ENCODE measurements at places on chromosomes 16 and 17. TPM values are rescaled to one million over a fixed set of nuclear protein-coding genes. Genes with fewer than 3 reads are reported as not detected.

The CTF1 gene
- 3.6 TPM for total RNA-seq

The KLHL10 gene
- not detected for total RNA-seq

The KRTAP4-1 gene
- not detected for total RNA-seq

The CBLN1 gene
- not detected for total RNA-seq

The SBK1 gene
- total RNA-seq, result 0.14 TPM

The RMI2 gene
- 6.6 TPM for total RNA-seq

The TMIGD1 gene
- not detected for total RNA-seq

The CIITA gene
- not detected for total RNA-seq

The OR3A3 gene
- not detected for total RNA-seq

The DOC2A gene
- total RNA-seq, result 1.2 TPM

The RND2 gene
- 0.16 TPM for total RNA-seq

The C16orf46 gene
- 3.8 TPM for total RNA-seq

The KIF18B gene
- total RNA-seq, result 11.2 TPM

The RDM1 gene
- 0.44 TPM for total RNA-seq

The B9D1 gene
- 33.0 TPM for total RNA-seq

The GDPD3 gene
- 1.5 TPM for total RNA-seq

The GRAP gene
- total RNA-seq, result not detected

The GCGR gene
- not detected for total RNA-seq

The CLDN7 gene
- total RNA-seq, result 20.8 TPM

The CNTD1 gene
- not detected for total RNA-seq

The ESRP2 gene
- total RNA-seq, result 48.8 TPM

The CA7 gene
- total RNA-seq, result not detected

The FBXO39 gene
- 1.7 TPM for total RNA-seq

The TMC6 gene
- total RNA-seq, result 3.1 TPM

The SLC13A2 gene
- not detected for total RNA-seq

The TBX21 gene
- not detected for total RNA-seq

The HBA1 gene
- total RNA-seq, result 2.2 TPM

The KRTAP4-3 gene
- not detected for total RNA-seq

The MARVELD3 gene
- 1.1 TPM for total RNA-seq

The KRTAP9-4 gene
- not detected for total RNA-seq
